Smooth muscle cell of trachea (primary cell): ENCODE measurements at places on chromosomes 1 and 21. TPM values are rescaled to one million over a fixed set of nuclear protein-coding genes. Genes with fewer than 3 reads are reported as not detected.

Gene CD247
- total RNA-seq = not detected in 2 replicates

Gene SH2D2A
- not detected in 2 replicates for total RNA-seq

Gene TNFRSF8
- total RNA-seq = under 0.01 and 0.15 TPM in 2 replicates

Gene NUP210L
- 0.15 and 0.17 TPM in 2 replicates for total RNA-seq

Gene LCE3D
- total RNA-seq = not detected in 2 replicates

Gene NGF
- 5.7 and 10.1 TPM in 2 replicates for total RNA-seq

Gene LTN1
- 23.7 and 35.9 TPM in 2 replicates for total RNA-seq

Gene KCNQ4
- total RNA-seq = under 0.01 TPM in 2 replicates

Gene CLK2
- 30.4 and 38.4 TPM in 2 replicates for total RNA-seq

Gene STIL
- 2.6 and 11.2 TPM in 2 replicates for total RNA-seq
